ENCODE measurements at places on chromosomes 1 and 21.
A peak's percentile ranks its signal among the peaks of the same experiment; 100 is the strongest.

- DNase-seq, result no peak
These were observed 252.5 kb upstream of the PLXNA2 start for GRCh38 chr1:208496467-208497371.

- DNase-seq, result no peak
These were observed 14.5 kb upstream of the LRRC38 start for GRCh38 chr1:13528320-13528719.

- peak; percentile 62 for DNase-seq
These were observed 42.5 kb downstream of the LGR6 start for GRCh38 chr1:202235856-202236837.

DNA sequence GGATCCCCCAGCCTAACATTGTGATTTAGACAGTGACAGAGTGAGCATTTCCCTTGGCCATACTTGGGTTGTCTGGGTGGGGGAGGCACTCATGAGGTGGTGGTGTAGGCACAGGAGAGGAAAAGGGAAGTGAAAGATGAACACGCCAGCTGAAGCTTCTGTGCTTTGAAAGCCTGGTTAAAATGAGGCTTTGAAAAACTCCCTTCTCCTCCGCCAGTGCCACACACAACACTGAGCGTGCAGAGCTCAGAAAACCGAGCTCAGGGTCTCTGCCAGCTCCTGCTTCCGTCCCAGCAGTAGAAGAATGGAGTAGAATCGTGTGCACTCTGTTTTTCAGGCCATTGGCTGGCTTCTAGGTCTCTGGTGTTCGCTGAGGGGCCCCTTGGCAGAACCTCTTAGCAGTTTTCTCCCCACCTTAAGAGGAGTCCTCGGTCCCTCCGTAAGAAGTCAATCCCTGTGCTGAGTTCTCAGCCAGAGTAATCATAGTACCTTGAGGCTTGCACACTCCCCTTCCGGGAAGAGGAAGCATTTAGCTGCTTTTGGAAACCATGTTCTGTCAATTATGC, 12.9 kb downstream of the PLEKHM2 start:
- peak; percentile 92 for DNase-seq

DNA sequence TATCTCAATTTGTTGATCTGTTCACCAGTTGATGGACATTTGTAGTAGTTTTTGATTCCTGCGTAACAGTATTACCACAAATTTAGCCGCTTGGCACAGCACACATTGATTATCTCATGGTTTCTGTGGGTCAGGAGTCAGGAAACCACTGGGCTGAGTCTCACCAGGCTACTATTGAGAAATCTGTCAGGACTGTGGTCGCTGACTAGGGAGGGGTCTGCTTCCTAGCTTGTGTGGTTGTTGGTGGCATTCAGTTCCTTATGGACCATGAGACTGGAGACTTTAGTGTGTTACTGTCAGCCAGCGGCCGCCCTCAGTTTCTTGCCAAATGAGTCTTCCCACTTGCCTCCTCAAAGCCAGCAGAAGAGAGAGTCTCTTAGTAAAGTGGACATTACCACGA, 9.8 kb downstream of the PEX14 start:
- no peak for DNase-seq

DNA sequence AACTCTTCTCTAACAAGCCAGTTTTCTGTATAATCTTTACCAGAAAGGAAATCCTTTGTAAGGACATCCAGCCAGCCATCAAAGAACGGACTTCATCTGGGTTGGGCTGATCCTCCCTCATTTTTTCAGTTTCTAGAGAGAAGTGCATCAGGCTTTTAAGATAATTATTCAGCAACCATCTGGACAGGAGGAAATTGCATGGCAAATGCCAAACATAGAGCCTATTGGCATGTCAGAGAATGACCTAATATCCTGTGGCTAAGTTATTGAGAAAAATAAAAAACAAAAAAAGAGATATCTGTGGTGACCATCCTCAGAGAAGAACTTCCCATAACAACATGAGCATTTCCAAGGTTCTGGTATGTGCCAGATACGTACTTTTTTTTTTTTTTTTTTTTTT, 74.9 kb upstream of the BEND5 start:
- DNase-seq, result no peak

DNA sequence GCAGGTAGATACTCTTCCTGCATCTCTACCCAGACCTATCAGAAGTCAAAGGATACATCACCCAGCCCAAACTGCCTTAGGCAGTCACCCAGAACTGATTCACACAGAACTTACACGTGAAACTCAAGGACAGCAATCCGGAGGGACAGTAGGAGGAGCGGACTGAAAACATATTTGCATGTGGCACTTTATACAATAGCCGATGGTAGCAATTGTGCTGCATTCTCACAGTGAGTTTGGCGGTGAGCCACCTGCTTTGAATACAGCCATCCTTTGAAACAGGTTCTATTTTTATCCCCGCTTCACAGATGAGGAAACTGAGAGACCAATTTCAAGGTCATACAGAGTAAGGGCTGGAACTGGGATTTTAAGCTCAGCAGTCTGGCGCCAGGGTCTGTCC, 69.5 kb downstream of the EDEM3 start:
- no peak for DNase-seq

DNA sequence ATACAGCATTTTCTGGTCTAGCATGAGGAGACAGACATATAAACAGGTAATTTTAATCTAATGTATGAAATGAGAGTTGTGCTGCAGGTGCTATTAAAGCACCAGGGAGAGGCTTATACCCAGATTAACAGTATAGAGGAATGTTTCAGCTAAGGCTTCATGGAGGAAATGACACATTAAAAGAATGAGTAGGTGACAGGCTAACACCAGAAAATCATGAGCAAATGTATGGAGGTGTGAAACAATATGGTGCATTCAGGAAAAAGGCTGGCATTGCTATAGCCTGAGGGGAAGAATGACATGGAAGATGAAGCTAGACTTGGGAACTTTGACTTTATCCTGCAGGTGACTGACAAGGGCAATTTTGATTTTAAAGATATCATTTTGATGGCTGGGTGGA, 7.0 kb downstream of the ARPC5 start:
- no peak for DNase-seq

GRCh38 chr1:96206451-96206850, 515.1 kb upstream of the PTBP2 start:
- no peak for DNase-seq

DNA sequence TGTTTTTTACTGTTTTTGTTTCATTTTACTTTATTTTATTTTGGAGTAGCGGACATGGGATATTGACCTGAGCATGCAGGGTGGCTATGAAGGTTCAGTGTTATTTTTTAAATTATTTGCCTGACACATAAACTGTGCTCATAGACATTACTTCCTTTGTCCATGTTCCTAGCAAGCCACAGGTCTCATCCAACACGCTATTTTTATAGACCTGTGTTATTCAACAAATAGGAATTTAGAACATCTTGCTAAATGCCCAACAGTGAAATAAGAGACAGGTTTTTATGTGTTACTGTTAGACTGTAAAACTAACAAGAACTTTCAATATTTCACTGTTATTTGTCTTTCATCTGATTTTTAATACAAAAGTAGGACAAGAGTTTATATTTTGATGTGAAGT, 756.4 kb downstream of the KCNT2 start:
- DNase-seq, result no peak

DNA sequence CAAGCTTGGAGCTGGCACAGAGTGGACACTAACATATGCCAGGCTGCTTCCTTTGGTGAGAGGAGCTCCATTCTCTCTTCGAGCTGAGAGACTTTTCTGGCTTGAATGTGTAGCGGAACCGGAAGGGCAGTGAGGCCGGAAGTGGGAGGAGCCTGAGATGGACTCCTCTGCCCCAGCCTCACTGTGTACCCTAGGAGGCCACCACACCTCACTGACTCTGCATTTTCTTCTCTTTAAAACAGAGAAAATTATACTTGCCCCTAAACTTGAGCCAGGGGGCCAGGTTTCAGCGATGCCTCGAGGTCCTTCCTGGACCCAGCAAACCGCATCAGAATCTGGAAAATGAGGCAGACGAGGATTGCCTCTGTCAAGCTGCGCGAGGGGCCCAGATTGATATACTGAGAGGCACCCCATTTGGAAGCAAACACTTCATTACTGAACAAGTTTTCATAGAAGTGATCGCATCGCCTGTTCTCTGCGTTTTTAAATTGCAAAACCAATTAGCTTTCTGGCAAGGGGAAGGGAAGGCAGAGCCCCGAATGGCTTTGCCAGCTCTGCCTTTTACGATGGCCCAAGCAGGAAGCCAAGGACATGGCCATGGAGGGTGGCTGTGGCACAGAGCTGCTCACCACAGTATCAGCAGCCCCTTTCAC, 708.1 kb downstream of the PTPRU start:
- no peak for DNase-seq

All from B cell (primary cell).